ENCODE measurements at places on chromosomes 13 and 19. TPM values are rescaled to one million over a fixed set of nuclear protein-coding genes. Genes with fewer than 3 reads are reported as not detected.
A peak's percentile ranks its signal among the peaks of the same experiment; 100 is the strongest.

- DNase-seq: no peak
Observed at GRCh38 chr13:77386880-77387606, 60.1 kb upstream of the MYCBP2 start.

- no peak for DNase-seq
Observed at GRCh38 chr13:84641491-84641890, 759.2 kb upstream of the SLITRK1 start.

GRCh38 chr13:36981156-36981743 lies 17.9 kb downstream of the ALG5 start:
- peak; percentile 47 for DNase-seq

- no peak for DNase-seq
Observed at GRCh38 chr13:27053210-27053884, 118.3 kb downstream of the USP12 start.

- no peak for DNase-seq
Observed at GRCh38 chr13:22402682-22403081, 731.8 kb downstream of the FGF9 start.

DNA sequence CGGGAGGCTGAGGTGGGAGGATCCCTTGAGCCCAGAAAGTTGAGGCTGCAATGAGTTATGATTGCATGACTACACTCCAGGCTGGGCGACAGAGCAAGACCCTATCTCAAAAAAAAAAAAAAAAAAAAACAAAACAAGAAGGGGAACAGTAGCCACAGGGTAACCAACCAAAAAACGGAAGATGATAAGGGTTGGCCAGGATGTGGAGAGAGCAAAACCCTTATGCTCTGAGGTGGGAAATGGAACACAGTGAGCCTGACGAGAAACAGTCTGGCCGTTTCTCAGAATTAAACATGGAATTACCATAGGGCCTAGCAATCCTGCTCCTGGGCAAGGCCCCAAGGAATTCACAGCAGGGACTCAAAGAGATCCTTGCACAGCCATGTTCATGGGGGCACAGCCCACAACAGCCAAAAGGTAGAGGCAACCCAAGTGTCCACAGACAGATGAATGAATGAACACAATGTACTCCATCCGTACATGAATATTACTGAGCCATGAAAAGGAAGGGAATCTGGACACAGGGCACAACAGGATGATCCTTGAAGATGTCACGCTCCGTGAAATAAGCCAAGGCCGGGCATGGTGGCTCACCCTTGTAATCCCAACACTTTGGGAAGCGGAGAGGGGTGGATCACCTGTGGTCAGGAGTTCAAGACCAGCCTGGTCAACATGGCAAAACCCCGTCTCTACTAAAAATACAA lies 11.3 kb downstream of the NMRK2 start:
- DNase-seq: no peak

GRCh38 chr13:71374471-71375049 lies 492.4 kb downstream of the DACH1 start:
- no peak for DNase-seq

DNA sequence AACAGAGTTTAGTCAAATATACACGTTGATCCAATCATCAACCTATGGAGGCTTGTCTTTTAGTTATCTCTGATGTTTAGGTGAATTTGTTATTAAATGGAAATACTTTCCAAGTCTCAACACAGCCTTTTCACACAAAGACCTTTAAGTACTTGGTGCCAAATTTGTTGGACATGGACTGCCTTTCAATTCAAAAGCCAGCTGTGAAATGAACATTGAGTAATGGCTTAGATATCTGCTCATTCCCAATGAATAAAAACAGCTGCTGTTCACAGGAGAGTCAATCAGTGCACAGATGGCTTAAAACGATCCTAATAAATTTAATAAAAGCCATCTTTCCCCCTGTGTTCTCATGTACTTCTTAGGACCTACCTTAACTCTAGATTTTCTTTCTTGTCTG lies 19.9 kb upstream of the DHRS12 start:
- DNase-seq: no peak

GRCh38 chr19:14525729-14526128 lies 3.7 kb upstream of the TECR start:
- DNase-seq: no peak

DNA sequence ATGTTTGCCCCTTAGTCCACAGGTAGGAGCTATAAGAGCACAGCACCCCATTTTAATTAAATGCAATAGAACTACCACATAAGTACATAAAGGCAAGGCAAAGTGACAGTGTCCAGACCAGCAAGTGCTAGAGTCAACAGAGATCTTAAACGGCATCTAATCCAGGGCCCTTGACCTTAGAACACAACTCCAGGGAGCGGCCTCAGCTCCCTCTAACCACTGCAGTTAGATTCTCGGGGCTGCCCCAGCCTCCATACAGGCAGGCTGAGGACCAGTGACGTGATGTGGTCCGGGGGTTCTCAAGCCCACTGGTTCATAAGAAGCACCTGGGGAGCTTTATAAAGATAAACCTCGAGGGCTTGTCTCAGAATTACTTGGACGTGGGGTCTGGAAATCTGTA lies 10.0 kb upstream of the ATP12A start:
- DNase-seq: no peak

DNA sequence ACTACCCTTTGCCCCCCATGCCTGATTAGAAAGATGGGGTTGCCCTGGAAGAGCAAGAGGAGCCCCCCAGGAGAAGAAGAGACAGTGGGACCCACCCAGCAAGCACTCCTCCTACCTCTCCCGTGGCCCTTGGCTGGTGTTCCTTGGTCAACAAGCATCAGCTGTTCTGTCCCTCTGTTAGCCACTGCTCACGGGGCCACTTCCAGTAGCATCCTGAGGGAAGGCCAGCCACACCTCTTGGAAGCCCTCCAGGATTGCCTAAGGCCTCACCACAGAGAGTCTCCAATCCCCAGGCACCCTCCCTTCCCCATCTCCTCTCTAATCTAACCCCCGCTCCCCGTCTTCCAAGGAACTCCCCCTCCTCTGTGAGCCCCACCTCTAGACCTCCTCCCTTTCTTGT lies 15.1 kb upstream of the DPP9 start:
- DNase-seq: no peak

DNA sequence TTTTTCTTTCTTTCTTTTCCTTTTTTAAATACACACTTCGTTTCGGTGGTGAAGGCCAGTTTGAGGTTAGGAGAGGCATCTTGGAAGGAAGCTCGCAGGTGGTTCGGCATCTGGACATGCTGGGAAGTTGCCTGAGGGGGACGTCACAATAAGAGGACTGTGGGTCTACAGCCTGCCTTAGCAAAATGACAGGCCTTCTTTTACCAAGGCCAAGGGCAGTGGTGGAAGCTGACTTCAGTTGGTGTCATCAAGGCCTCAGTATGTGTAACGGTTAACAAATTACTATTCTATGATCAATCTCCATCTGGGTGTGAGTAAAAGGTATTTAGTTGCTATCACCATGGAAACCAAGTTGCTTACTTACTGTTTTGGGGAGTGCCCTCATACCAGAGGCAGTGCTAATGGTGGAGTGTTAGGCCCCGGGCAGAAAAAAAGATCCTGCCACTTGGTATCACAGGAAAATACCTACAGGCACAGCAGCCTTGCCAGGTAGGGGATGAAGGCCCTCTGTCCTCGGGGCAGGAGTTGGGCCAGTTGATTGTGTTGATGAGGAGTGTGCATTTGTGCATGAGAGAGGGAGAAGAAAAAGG lies 10.3 kb downstream of the ACTN4 start:
- no peak for DNase-seq

DNA sequence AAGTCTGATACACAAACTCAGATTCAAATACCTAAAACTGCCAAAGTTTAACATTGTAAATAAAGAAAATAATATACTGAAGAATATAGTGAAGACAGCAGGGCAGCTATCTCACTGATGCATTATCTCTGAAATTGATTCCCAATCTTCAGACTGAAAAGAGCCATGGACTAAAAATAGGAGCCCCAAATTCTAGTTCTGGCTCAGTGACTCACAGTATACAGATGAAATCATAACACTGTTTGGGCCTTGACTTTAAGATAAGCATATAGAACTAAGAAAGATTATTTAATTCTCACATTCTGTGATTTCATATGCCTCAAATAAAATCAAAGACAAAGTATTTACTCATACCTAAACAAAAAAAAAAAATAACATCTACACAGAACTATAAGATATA lies 53.9 kb downstream of the RBM26 start:
- no peak for DNase-seq

- no peak for DNase-seq
Observed at GRCh38 chr19:5171711-5172110, 168.9 kb downstream of the PTPRS start.

GRCh38 chr13:113404723-113405471 lies 41.0 kb upstream of the GRTP1 start:
- no peak for DNase-seq

Gene CYP2A6
- polyA plus RNA-seq: 0.10 TPM

Gene SYMPK
- polyA plus RNA-seq: 49.5 TPM

Gene PLK5
- polyA plus RNA-seq: 0.41 TPM

Gene KLK1
- polyA plus RNA-seq: 1.9 TPM

Gene PARP4
- polyA plus RNA-seq: 50.2 TPM

Gene PRKCG
- polyA plus RNA-seq: 0.31 TPM

Gene CBARP
- 4.5 TPM for polyA plus RNA-seq

Gene PSG7
- not detected for polyA plus RNA-seq

Gene ATXN8OS
- polyA plus RNA-seq: 0.66 TPM

Gene KLK4
- not detected for polyA plus RNA-seq

Data from left renal cortex interstitium (tissue), 4 donors.